ENCODE measurements at places on chromosomes 13 and 19.

DNA sequence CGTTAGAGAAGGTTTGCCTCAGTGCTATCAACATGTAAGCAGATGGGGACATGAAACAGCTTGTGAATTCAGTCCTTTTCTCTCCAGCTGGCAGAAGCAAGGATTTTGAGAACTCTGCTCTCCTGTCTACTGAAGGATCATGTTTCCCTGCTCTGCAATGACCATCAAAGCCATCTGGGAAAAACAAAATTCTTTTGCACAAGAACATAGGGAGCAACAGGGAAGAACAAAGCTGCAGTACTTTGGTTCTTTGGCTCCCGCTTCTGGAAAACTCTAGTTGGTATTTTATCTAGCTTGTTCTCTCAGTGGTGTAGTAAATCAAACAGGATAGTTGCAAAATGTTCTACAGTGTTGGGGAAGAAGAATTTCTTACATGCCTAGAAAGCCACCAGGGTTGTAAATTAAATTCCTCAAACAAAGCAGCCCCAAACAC is 270.4 kb downstream of the ENOX1 start:
- DNase-seq, result no peak

DNA sequence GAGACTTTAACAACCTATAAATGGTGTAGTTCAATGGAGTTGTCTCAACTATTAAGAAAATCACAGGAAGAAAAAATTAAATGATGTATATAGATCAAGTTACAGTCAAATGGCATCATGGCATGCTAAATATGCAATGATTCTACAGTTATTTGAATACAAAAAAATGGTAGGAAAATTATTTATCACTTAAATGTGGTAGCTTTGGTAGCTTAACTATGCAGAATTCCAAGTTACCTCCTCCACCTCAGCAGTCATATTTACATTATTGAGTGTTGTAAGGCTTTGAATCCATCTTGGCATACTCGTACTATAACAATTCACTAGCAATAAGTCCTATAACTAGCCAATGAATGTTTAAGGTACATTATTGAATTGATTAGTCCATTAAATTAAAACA is 36.8 kb downstream of the CAB39L start:
- no peak for DNase-seq

- no peak for DNase-seq
Observed at GRCh38 chr19:32363175-32363574, 17.8 kb downstream of the ZNF507 start.

GRCh38 chr13:101979825-101980224 is 422.0 kb downstream of the FGF14 start:
- no peak for DNase-seq

DNA sequence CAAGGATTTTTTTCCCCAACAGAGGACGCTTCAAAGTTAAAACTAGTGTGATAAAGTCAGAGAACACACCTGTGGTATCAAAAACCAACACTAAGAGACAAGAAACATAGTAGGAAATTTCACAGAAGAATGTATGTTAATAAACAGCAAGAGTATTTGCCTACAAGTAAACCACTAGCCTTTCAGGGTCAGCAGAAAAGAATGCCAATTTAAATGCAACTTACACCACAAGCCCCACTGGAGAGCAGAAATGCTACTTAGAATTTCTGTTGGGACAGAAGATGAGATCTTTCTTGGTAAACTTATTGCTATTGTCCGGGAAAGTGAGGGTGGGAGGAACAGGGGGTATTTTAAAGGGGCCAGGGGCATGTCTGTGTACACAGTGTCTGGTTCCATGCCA is 68.6 kb downstream of the STK24 start:
- no peak for DNase-seq

GRCh38 chr13:50521831-50522149 is 321.7 kb downstream of the DLEU7 start:
- no peak for DNase-seq

GRCh38 chr13:110546926-110547325 is 14.6 kb downstream of the RAB20 start:
- no peak for DNase-seq

DNA sequence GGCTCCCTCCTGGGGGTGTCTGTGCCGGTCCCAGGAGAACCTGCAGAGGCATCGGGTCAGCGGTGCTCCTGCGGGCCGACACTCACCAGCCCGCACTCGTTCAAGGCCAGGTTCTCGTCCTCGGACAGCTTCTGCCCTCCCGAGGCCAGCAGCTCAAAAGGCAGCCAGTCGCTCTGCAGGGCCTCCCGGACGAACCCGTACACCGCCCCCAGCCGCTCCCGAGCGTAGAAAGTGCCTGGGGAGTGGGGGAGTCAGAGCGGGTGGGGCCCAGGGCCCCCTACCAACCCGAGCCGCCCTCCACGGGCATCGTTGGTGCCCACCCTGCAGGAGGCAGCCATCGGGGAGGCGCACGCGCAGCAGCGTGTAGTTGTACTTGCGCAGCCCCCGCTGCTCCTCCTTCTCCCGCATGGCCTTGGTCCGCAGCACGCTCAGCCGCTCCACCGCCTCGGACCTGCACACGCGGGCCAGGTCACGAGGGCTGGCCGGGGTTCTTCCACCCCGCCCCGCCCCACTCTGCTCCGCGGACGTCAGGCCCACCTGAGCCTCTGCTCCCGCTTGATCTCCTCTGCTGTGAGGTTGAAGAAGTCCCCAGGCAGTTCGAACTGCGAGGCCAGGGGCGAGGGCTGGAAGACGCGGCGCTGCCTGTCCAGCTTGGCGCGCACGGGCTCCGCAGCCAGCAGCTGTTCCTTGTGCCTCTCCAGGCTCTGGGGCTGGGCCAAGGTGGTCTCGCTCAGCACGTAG is 11.5 kb downstream of the UBXN6 start:
- DNase-seq, result no peak

GRCh38 chr19:1945899-1946298 is 4.9 kb downstream of the CSNK1G2 start:
- DNase-seq, result no peak

DNA sequence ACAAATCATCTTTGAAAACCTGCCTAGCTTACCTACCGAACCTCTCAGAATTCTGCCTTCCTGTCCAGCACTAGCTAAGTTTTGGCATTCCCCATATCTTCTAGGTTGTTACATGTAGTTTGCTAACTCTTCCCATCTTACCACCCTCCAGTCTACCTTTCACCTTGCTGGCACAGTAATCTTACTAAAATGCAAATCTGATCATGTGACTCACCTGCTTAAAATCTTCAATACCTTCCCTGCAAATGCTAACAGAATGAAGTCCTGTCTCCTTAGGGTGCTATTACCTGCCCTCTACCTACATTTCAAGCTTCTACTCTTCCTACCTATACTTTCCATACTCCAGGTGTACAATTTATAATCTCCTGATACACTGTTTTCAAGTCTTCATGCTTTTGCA is 30.4 kb downstream of the INTS6 start:
- DNase-seq, result no peak

DNA sequence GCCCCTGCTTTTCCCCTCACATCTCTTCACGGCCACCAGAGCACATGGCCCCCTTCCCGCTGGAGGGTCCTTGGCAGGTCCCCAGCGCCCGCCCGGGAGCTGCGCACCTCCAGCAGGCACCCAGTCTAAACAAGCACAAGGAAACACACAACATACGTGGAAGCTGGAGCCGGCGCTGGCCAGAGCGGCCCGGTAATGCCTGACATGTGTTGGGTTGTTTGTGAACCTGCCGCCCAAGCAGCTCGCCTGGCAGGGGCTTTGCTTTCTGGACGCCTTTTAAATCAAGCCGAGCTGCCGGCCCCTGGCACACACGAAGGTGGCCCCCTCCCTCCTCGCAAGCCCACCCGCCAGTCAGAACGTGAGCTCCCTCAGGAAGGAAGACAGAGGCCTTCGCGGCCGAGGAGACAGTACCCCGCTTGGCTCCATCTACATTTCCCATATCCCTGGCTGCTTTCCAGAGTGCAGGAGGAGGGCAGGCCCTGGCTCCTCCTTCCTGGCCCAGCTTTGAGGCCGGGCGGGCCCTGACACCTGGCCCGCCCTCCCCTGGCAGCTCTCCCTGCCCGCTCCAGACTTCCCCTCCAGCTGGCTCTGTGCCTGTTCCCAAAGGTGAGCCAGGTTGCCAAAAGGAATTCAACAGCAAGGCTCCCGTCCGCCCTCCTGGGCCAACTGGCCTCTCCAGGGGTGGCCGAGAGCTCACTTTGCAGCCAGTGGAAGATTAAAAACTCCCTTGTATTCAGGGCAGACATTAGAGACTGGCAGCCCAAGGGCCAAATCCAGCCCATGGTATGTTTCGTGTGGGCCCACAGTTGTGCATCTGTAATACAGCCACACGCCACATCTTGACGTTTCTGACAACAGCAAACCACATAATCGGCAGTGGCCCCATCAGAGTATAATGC is 28.7 kb downstream of the COMP start:
- no peak for DNase-seq

DNA sequence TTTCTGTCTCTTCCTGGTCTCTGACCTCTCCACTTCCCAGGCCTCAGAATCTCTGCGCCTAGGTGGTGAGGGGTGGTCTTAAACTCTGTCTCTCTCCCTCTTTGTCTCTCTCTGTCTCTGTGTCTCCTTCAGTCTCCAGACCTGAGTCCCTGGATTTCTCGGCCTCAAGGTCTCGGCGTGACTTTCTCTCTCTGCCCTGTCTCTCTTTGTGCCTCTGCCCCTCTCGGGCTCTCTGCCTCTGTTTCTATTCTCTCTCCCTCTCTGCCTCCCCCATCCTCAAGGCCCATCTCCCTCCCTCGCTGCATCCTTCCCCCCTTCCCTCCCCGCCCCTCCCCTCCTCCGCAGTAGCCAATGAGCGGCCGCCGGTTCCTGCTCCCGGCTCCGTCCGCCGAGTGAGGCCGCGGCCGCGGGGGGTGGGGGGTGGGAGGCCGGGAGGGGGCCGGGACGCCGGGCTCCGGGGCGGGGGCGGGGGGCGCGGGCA is at the start of gene CACNG7:
Gene CACNG7 (plus strand): TSS at position 344 of the 481 bp plus-strand sequence. CDS start 3,554 bp downstream, outside the sequence.
- DNase-seq, result no peak

GRCh38 chr13:103156346-103156998 is 90.3 kb upstream of the SLC10A2 start:
- DNase-seq, result no peak

DNA sequence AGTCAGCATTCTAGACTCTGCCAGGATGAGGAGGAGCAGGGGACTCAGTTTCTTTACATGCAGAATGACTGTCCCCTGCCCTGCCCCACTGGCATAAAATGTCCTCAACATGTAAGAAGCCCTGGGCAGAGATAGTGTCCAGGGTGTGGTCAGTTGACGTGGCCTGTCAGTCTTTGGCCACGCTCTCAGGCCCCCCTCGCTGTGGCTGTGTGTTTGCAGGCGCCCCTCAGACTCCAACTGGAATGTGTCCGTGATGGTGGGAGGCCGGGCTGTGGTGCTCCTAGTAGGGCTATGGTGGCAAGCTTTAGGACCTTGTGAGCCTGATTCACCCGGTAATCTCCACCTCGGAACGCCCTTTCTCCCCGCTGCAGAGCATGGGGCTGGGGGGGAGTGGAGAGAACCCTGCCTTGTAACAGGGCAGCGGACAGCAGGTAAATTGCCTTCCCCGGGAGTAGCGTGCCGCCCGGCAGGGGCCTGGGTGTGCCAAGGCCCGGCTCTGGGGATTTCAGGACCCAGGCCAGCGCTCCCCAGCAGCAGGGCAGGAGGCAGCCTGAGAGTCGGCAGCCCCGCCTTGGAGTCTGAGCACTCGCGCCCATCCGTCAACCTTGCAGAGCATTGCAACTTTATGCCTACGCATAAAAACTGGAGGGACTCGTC is 62.3 kb downstream of the CHST8 start:
- no peak for DNase-seq

- no peak for DNase-seq
Observed at GRCh38 chr13:80276371-80277289, 64.3 kb downstream of the SPRY2 start.

DNA sequence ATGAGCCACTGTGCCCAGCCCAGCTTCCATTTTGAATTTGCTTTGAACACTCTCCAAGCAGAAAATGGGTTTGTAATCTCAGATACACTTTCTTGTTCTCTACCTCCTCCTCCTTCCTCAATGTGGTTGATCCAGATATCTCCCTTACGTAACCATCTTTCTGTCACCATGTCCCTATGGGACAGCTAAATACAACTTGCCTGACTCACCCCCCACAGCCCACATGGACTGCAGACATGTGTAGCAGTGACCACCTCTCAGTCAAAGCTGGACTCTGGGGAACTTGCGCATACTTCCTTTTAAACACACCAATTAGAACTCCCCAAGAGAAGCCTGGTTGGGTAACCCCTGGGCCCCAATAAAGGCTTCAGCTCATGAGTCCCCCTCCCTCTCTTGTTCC is 10.8 kb upstream of the ZNF799 start:
- no peak for DNase-seq

DNA sequence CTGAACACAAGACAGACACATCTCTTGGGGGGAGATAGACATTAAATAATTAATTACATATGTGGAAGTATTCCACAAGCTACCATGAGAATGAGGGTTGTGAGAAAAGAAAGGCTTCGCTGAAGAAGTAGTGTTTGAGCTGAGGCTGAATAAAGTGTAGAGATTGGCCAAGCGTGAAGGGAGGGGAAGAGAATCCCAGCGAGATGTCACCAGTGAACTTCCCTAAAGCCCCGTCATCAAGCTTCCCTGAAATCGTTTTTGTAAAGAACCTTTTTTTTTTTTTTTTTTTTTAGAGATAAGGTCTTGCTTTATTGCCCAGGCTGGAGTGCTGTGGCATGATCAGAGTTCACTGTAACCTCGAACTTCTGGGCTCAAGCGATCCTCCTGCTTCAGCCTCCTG is 235.2 kb downstream of the KCNRG start:
- DNase-seq, result no peak

DNA sequence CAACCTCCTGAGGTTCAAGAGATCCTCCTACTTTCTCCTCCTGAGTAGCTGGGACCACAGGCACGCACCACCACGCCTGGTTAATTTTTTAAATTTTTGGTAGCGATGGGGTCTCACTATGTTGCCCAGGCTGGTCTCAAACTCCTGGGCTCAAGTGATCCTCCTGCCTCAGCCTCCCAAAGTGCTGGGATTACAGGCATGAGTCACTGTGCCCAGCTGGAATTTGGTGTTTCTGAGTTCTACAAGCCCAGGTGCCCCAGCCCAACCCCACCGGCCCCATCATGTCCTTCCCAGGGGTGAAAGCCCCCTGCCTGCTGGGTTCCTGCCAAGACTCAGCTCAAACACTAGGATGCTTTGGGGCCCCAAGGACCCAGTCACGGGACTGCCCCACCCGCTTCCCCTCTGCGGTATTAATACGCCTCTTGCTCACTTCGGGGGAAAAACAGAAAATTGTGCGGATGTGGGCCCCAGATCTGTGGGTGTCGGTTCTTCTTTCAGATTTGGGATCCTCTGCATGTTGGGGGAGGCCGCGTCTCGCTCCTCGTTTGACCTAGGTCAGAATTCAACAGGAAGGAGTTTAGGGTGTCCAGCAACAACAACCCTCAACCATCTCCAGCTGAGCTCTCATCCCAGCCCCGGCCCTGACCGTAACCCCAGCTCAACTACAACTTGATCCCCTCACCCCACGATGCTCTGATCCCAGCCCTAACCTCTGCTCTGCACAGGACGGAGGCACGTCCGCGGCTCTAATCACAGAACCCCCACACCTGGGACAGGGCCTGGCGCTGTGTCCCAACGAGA is 3.7 kb upstream of the FCER2 start:
- peak; percentile 57 for DNase-seq

DNA sequence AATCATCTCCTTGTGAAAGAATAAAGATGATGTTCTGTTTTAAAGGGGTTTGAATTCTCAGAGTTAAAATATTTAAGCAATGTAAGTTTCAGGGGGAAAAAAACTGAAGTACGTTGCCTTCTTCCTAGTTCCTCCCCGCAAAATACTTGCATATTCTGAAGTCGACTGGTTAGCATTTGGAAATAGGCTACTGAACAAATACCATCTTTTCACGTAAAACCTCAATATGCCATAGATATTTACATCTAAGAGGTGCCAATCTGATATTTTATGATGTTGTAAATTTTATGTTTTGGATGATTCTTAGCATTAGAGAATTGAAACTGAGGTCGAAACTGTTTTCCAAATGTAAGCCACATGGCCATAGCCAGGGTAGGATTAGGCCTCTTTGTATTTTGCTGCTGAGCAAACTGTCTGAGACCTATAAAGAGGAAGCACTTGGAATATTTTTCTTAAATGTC is 138.3 kb downstream of the FLT1 start:
- DNase-seq, result no peak

All from activated CD8-positive, alpha-beta memory T cell treated with anti-CD3 and anti-CD28 coated beads for 48 hours (primary cell).